ENCODE measurements at places on chromosomes 1 and 21.

DNA sequence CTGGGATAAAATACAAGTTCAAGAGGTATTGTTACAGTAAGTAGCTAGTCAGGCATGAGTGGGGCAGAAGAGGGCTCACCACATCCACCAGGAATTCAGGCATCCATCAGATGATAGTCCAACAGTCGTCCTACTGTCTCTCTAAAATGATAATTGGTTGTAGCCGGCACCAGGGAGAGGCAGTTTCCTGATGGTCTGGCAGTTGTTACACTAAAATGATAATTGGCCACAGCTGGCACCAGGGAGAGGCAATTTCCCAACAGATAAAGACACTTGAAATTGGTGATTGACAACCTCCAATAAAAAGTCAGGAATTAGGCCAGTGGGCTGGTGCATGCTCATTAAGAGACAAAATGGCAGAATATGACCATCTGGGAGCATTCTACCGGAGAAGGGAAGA, 545.8 kb downstream of the AMY1C start:
- DNase-seq: no peak

DNA sequence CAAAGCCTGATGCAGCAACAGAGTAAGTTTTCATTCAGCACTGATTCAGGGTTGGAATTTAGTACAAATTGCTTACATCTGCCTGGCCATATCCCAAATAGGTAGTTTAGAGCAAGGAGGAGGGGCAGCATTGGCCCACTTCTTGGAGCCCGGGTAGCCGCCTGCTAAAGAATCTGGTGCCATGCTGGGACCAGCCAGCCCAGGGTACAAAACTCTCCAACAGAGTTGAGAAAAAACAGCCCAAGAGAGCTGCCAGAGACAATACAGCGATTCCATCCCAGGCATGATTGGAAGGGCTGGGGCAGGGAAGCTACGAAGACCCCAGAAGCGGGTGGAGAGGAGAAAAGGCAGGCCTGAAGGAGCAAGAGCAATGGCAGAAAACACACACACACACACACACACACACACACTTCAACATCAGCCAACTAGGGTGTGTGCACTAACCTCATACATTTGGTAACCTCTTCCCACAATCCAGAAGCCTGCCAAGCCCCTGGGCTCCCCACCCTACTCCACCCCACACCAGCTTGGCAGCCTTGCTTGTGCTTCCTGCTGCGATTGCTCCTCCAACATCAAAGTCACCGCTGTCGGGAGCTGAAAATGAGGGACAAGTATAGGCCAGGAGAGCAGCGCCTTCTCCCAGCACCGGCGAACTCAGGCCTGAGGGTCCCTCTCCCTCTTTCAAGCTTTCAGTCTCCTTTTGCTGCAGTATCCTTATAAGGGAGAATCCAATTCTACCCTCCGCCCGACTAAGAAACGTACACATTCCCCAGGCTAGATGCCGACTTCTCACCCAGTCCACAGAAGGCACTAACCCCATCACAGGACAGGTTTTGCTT, 1.2 kb downstream of the PIK3C2B start:
- no peak for DNase-seq

GRCh38 chr21:38027901-38028498, 111.7 kb upstream of the KCNJ6 start:
- no peak for DNase-seq

GRCh38 chr1:24640288-24640687, 2.8 kb upstream of the SRRM1 start:
- DNase-seq: no peak

DNA sequence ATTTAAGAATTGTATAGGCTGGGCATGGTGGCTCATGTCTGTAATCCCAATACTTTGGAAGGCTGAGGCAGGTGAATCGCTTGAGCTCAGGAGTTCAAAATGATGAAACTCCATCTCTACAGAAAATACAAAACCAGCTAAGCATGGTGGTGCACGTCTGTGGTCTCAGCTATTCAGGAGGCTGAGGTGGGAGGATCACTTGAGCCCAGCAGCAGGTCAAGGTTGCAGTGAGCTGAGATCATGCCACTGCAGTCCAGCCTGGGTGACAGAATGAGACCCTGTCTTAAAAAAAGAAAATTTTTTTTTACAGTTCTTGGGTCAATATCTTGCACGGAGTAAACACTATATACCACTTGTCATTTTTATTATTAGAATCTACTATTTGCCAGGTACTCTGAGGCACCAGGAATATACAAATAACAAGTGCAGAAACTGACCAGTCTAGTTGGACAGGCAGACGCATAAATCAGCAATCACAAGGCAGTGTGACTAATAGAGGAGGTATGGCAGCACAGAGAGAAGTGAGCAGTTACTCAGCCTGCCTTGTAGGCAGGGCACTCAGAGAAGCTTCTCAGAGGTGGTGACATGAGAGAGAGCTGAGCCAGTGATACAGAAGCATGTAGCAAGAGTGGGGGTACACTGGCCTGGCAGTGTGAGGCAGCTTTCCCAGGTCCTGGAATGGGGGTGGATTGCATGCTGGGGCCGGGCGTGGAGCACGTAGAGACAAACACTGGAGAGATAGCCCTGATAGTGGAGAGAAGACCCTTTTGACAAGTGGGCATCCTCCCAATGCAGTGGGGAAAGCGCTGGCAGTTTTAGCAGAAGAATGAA, 8.0 kb downstream of the PHLDA3 start:
- no peak for DNase-seq

DNA sequence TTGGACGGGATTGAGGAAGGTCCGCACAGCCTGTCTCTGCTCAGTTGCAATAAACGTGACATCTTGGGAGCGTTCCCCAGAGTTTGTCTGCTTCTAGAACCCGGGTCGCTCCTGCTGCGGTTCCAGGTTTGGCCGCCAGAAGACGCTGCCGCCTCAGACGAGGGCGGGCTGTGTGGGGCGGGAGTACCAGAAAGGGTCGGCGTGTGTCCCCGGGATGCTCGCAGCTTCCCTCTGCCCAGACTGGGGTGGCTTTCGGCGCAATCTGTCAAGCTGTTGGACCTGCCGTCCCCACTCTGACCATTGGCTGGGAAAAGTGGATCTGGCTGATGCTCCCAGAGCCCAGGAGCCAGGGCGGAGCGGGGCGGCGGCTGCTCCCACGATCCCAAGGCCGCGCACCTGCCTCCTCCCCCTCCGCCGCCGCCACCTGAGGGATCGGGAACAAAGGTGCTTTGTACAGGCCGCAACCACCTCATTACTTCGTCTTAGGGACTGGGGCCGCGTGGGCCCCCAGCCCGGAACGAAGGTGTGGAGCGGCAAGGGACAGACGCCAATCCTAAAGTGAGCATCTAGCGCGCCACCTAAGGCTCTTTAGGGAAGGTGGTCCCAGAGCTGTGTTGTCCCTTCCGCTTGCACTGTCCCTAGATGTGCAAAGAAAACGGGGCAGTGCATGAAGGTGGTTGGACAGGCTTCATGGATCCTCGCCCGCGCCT, 683 bp upstream of the EFNA4 start:
- peak; percentile 52 for DNase-seq

- no peak for DNase-seq
Measured at GRCh38 chr1:1175221-1176062, 1.8 kb downstream of the TTLL10 start.

DNA sequence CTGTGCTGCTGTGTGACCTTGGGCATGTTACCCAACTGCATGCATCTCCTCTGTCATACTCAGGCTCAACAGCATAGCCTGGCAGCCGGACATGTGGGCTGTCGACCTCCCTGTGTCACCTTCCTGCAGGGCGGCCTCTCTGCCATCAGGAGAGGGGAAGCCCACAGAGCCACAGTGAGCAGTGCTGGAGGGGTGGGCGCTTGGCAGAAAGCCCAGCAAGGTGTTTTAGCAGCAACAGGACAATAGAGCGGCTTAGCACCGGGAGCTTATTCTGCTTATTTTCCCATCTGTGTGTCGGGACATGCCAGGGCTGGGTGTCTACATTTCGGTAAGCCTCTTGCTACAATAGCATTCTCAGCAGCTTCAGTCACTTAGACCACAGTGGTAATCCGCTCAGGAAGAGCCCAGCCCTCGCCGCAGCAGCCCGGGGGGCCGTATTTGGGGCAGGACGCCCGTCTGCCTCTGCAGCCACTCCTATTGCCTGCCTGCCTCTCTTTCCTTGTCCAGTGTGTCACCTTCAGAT, 22.8 kb upstream of the CDK18 start:
- DNase-seq: no peak
